ENCODE measurements at places on chromosomes 7 and 10.

DNA sequence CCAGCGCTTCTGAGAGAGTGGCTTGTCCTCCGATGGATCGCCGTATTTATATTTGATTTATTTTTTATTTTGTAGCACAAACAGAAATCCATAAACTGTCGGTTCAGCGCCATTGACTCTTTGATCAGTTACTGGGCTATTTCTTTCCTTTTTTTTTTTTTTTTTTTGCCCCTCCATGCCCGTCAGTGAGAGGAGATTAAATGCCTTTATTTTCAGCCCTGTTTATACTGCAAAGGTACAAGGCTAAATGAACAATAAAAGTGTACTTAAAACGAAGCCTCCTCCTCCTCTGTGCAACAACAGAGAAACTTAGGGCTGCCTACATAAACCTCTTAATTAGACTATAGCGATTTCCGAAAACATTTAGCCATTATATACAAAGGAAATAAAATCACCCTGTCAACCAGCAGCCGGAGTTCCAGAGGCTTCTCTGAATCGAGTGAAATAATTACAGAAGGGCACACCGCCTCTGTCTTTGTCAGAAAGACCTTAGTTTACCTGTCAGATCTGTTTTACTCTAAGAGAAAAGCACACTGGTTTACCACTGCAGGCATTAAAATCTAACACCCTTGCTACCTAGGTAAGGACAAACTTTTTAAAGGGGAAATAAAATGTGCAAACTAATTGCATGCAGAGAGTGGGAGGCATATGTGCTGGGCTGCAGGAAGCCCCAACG is 3.5 kb downstream of the EBF3 start:
- no peak for DNase-seq

DNA sequence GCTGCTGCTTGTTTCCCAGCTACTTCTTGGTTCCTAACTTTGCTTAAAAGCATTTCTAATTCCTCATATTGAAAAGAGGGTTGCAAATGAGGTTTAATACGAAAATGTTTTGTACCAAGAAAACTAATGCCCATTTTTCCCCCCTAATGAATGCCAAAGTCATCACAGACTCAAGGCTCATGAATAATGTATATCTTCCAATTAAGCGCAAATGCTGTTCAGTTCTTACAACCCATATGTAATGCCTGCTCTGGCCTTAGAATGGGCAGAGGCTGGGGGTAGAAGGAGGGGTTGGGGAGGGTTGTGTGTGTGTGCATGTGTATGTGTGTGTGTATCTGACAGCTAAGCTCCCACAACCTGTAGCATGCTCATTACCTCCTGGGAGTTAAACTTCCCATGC is 901.7 kb downstream of the KCNMA1 start:
- DNase-seq: no peak

DNA sequence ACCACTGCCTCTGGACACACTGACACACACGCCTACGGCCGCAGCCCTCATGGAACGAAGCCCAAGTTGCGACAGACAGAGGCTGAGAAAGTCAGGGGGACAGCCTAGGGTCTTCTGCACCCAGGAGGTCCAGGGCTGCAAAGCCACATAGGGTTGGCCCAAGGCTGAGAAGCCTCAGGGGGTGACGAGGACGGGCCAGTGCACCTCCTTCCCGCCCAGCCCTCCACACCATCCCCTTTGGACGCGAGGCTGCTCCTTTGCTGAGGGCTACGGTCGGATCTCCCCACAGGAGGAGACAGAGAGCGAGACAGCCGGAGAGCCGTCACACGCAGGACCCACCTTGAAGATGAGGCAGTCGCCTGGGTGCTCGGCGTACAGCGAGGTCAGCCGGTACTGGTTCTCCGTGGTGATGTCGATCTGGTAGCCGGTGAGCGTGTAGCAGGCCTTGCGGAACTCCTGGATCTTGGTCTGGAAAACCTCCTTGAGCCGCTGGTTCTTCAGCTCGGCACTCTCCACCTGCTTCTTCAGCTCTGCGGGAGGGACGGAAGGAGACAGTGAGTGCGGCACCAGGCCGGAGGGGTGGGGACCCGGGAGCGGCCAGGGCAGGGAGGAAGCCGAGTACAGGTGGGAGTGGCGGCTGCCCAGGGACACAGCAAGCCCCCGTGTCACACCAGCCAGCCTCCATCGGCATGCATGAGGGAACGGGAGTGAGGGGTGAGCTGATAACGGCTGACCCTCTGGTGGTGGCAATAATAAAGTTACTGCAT is 228.0 kb downstream of the ELFN1 start:
- DNase-seq: no peak

DNA sequence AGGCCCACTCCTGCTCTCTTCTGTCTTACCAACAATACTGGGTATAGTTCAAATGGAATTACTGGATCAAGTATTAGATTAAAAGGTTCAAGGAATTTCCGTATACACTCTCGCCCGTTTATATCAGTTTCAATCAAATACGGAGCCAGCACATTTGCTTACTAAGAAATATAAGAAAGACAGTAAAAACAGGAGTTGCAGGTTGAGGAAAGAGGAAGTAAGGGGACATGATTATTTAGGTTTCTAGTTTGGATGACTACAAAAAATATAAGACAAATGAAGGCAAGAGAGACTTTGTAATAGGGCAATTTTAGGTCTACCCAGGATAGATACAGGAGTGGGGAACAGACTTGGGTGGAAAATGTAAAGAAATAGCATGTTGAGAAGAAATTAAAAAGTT is 109.9 kb upstream of the ABI1 start:
- no peak for DNase-seq

GRCh38 chr7:27235387-27236311 is 7.0 kb upstream of the EVX1 start:
- DNase-seq: no peak
